ENCODE measurements at places on chromosomes 1 and 21. TPM values are rescaled to one million over a fixed set of nuclear protein-coding genes. Genes with fewer than 3 reads are reported as not detected.

GRCh38 chr1:21012937-21013336 is 163.8 kb downstream of the EIF4G3 start:
- H3K27me3 ChIP-seq = no peaks in the 10 kb centered on the region
- H3K4me3 ChIP-seq = no peak overlapping the region
- no peak overlapping the region for H3K27ac ChIP-seq

- DNase-seq = no peak
- H3K4me1 ChIP-seq = peaks cover 38% of the 10 kb centered on the region
- peak overlapping the region; percentile 79 for H3K27ac ChIP-seq
- H3K36me3 ChIP-seq = no peaks in the 10 kb centered on the region
- H3K4me3 ChIP-seq = no peak overlapping the region
Measured at GRCh38 chr21:33206771-33207281, 22.9 kb upstream of the IFNAR2 start.

- H3K36me3 ChIP-seq = peaks cover 3% of the 10 kb centered on the region
- peaks cover 27% of the 10 kb centered on the region for H3K4me1 ChIP-seq
- peak overlapping the region; percentile 100 for H3K27ac ChIP-seq
- no peaks in the 10 kb centered on the region for H3K27me3 ChIP-seq
Measured at GRCh38 chr1:226001963-226002666, 3.0 kb upstream of the SDE2 start.

DNA sequence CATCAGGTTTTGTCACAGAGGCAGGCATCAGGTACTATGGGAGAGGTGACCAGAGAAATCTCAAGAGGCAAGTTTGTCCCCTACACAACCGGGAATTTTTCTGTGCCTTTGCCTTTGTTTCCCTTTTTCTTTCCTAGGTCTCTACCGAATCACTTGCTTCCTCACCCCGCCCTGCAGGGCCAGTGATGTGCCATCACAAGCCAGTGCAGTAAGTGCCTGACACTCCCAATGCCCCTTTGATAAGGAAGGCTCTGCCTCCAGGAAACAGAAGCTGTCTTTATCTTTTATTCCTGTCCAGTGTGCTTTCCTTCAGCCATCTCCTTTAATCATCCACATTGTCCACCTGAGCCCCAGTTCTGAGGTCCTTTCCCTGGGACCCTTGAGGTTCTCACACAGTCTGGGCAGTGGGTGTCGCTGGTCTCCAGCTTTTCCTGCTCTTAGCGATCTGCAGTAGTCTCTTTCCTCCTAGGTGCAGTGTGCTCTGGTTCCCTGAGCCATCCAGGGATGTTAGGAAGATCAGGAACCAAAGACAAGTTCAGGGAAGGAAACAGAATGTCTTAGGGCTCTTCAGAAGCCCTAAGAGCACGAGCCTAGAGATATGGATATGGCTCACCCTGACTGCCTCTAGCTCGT is 36.6 kb downstream of the GJA5 start:
- H3K36me3 ChIP-seq = peaks cover 6% of the 10 kb centered on the region
- no peak overlapping the region for H3K4me3 ChIP-seq
- peaks cover 12% of the 10 kb centered on the region for H3K4me1 ChIP-seq
- no peak for DNase-seq
- H3K27me3 ChIP-seq = peaks cover 24% of the 10 kb centered on the region

- no peaks in the 10 kb centered on the region for H3K36me3 ChIP-seq
Measured at GRCh38 chr1:170131450-170131849, 14.3 kb upstream of the NTMT2 start.

LCE1F gene
- not detected for total RNA-seq
